RPMI8226 (cell line): ENCODE measurements at places on chromosomes 2 and 18.

GRCh38 chr2:27441958-27442919 lies at the start of gene KRTCAP3:
Gene KRTCAP3, plus strand, starts transcription at chr2:27442381. Its CDS starts 32 bp downstream, at chr2:27442413.
- peak; percentile 87 for DNase-seq

DNA sequence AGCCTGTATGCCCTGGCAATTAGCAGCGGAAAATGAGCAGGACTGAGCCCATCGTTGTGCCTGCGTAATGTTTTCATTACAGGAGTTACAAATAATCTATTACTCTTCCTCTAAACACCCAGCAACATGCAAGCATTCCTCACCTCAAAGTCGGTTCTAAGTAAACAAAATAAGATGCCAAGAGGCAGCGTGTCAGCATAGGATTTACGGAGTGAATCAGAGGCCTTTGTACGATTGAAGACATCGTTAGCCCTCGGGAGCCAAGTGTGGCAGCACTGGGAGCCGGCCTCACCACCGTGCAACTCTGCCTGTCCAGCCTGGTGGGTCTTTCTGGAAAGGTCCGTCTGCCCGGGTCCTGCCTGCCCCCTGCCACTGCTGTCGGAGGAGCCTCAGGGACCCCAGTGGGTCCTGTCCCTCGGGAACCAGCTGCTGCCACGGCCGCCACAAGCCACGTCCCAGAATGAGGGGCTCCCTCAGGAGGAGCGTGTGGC lies 80.1 kb upstream of the CTDP1 start:
- no peak for DNase-seq

GRCh38 chr18:56570978-56571377 lies 67.4 kb downstream of the TXNL1 start:
- no peak for DNase-seq

- no peak for DNase-seq
These were observed 123.0 kb upstream of the THUMPD2 start for GRCh38 chr2:39902103-39902502.

DNA sequence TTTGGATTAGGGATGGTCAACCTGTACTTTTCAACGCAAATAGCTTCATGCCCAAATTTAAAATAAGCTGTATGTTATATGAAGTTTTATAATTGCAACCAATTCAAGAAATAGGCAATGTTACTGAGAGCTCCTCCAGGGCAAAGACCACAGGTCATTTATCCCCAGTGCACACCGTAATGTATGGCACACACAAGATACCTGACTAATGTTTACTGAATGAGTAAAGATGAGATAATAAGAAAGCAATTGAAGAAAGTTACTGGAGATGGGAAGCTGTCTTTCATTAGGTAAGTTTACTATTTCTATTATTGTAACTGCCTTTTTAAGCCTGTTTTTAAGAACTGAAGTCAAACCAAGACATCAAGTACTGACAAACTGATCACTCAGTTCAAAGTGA lies 184.5 kb upstream of the VRK2 start:
- no peak for DNase-seq

- no peak for DNase-seq
These were observed 830.6 kb upstream of the POU3F3 start for GRCh38 chr2:104023306-104023705.

DNA sequence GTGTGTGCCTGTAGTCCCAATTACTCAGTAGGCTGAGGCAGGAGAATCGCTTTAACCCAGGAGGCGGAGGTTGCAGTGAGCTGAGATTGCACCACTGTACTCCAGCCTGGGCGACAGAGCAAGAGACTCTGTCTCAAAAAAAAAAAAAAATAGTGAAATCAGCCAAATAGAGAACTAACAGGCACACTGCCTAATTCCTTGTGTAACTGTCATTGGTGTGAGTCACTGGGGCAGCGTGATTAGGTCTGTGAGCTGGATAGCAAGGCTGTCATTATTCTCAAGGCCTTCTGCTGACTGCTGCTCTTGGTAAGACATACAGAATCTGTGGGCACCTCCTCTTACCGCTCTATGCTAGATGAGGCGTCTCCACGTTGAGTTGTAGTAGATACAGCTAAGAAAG lies 270.3 kb downstream of the NEDD4L start:
- no peak for DNase-seq

DNA sequence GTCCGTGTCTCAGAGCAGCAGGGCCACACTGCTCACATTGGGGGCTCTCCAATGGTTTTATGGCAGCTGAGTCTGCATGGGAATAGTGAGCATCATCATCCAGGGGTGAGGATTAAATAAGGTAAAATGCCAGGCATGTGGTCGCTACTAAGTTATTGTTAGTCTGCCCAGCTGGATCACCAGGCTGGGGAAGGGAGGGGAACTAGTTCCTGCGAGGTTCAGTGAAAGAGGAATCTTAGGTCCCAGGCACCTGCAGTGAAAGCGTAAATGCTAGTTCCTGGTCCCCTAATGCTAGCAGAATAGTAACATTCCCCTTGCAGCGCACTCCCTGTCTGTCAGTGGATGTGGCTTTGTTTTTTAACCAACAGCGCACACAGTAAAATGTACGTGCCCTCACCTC lies 60.1 kb downstream of the ARHGEF4 start:
- no peak for DNase-seq

DNA sequence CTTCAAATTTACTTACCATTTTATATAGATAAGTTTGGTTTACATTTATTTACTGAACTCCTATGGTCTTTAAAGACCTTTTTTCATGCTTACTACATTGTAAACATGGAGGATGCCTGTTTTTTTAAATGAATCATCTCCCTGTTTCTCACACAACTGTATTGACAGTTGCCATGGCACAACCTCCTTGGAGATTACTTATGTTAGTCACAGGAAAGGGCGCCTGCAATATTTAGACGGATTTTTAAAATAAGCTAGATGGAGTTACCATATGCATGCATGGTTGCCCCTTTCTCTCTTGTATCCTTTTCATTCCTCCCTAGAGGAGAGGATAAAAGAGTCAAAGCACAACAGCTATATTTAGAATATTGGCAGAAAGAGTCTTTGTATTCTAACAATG lies 34.8 kb upstream of the CCDC102B start:
- DNase-seq = no peak

- DNase-seq = no peak
These were observed 39.7 kb downstream of the HS6ST1 start for GRCh38 chr2:128279009-128279408.

GRCh38 chr18:6746386-6746960 lies 17.0 kb downstream of the ARHGAP28 start:
- no peak for DNase-seq

DNA sequence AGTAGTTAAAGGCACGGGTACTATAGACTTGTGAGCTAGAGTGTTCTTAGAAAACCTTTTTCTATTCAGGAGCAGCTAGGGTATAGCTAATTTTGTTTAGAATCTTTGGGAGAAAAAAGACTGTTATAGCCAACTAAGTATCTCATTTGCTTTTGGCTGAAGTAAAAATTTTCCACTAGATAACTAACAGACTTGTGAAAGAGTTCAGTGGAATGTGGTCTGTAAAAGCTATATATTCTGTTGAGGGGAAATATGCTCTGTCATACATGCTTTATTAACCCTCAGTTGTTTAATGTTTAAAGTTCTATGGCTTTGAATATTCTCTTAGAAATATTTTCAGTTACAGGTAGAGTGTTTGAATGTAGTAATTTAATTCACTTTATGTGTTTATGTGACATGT lies 49.7 kb downstream of the RIF1 start:
- DNase-seq = no peak

GRCh38 chr2:184646593-184646992 lies 48.3 kb downstream of the ZNF804A start:
- no peak for DNase-seq

DNA sequence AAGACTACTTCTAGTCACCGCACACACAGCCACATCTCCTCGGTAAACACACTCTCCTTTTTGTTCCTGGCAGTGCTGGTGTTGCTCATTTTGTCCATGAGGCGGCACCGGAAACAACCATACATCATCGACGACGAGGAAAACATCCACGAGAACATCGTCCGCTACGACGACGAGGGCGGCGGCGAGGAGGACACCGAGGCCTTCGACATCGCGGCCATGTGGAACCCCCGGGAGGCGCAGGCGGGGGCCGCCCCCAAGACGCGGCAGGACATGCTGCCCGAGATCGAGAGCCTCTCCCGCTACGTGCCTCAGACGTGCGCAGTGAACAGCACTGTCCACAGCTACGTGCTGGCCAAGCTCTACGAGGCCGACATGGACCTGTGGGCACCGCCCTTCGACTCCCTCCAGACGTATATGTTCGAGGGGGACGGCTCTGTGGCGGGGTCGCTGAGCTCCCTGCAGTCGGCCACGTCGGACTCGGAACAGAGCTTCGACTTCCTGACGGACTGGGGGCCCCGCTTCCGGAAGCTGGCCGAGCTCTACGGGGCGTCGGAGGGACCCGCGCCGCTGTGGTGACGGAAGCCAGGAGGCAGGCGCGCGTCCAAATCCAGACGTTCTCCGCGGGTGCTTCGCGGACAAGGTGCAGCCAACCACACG lies 221.0 kb downstream of the CDH20 start:
- no peak for DNase-seq

DNA sequence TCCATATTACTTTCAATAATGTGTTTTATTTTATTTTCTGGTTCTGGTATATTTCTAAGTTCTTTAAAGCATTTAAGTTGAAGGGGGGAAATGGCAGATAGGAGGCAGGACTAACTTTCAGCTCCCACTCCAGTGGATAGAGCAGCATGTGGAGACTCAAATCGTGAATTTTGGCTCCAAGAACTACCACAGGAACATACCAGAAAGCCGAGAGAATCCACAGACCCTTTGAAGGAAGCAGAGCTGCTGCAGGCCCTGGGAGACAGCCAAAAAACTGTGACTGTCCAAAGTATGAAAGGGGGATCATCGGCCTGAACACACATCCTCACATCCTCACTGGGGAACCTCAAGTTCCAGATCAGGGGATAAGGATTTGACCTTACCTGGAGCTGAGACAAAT lies 207.6 kb upstream of the VWC2L start:
- DNase-seq = no peak

GRCh38 chr2:138615257-138615656 lies 113.7 kb downstream of the SPOPL start:
- no peak for DNase-seq

DNA sequence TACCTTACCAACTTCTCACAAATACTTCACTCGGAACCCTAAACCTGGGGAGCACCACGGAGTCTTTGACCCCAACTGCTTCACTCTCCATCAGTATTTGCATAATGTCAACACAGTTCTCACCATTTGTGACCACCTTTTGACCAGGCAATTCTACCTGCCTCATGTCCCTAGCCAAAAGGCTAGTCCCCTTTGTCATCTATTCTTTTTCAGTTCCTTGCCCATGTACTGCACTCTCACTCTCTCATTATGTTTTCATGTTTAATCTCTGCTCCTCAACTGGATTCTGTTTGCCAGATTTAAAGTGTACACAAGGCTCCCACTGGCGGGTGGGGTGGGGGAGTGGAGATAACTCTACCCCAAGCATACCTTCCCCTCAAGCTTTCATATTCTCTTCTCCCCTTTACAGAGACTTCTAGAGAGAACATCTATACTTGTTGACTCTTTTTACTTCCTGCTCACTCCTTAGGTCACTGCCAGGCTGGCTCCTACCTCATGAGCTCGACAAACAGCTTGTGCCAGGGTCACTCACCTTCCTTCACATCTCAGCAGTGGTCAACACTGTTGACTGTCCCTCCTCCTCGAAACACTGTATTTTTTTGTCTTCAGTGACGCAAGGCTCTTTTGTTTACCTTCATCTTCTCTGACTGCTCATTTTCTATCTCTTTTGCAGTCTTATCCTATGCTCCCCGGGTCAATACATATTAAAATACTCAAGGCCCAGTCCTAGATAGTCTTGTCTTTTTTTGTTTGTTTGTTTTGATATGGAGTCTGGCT lies 88.7 kb upstream of the MAP4K3 start:
- DNase-seq = no peak

DNA sequence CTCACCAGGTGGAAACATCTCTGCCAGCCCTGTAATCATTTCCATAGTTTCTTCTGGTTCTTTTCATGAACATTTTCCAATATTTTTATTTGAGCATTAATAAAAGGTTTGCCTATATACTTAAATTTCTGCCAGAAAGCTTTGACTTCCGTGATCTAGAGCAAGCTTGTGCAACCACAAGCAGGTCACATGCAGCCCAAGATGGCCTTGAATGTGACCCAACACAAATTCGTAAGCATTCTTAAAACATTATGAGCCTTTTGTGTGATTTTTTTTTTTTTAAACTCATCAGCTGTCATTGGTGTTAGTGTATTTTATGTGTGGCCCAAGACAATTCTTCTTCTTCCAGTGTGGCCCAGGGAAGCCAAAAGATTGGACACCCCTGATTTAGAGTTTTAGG lies 51.6 kb downstream of the NEDD4L start:
- no peak for DNase-seq

GRCh38 chr2:109125593-109126500 lies 3.2 kb upstream of the SH3RF3 start:
- no peak for DNase-seq

DNA sequence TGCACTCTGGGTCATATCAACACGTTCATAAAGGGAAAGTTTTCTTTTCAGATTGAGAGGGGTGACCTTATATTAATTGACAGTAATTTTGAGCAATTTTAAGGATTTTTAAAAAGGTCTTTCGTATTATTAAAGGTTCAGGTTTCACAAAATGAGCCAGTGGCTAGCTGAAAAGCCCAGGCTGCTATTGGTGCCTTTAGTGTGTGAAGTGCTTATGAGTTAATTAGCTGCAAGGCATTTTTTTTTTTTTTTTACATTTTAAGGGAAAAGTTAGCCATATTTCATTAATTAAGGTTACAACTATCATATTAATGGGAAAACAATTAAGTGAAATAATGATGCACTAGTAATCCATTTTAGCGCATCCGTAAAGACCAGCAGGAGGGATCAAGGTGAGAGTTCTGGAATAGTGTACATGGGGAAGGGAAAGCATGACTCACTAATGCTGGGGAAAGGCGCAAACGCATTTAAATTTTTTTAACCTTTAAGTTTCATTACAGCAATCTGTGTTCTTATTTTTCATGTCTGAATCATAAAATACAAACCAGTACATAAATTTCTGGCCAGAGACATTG lies 200.0 kb downstream of the ZNF407 start:
- no peak for DNase-seq

GRCh38 chr2:204796581-204796980 lies 251.3 kb downstream of the PARD3B start:
- DNase-seq = no peak

DNA sequence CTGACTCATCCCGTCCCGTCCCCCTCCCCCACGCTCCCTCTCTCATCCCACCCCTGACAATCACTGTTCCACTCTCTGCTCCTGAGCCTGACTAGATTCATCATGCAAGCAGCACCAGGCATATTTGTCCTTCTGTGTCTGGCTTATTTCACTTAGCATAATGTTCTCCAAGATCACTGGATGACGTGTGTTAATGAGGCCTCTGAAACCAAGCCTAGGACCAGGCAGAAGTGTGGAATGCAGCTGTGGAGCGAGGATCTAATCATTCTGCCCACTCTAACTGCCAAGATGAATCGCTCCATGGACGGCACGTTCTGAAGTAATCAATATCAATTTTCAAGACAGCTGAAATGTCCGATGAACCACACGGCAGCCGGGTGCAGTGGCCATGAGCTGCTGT lies 122.4 kb upstream of the ZNF236 start:
- no peak for DNase-seq

DNA sequence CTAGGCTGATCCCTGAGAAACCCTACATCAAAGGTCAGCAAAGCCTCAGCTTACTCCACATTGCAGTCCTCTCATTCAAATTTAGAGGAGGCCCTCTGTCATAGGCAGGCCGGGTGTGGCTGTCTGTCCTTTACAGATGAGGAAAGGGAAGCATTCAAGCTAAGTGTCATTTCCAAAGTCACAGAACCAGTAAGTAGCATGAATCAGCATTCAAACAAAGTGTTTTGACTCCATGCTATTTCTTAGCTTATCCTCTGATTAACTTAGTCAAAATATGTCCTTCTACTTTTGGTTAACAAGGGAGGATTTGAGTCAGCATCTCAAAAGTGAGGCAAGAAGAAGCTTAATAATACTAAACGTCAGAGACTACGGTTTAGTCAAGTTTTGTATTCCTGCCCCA lies 409.0 kb upstream of the POU3F3 start:
- no peak for DNase-seq
